ENCODE measurements at places on chromosomes 12 and 14.

GRCh38 chr12:89183985-89184435 lies 168.3 kb downstream of the DUSP6 start:
- DNase-seq = peak; percentile 41

DNA sequence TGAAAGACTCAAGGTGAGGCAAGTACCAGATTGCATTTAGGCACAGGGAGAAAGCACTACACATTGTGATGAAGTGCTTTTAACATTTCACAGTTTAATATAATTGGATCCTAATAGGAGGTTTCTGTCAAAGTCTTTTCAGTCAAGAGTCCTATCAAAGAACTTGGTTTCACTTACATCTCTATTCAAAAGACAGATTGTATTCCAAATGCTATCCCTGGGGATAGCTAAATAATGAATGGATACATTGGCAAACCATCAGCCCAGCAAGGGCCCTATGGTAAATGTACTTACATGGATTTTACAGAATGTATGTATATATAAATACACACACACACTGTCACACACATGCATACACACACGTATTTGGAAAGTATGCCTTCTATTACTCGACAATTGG lies 655.5 kb upstream of the FLRT2 start:
- DNase-seq = no peak

- no peak for DNase-seq
Observed at GRCh38 chr14:55267820-55268219, 3.4 kb upstream of the FBXO34 start.

GRCh38 chr14:77306416-77306815 lies 14.3 kb downstream of the POMT2 start:
- DNase-seq = no peak

DNA sequence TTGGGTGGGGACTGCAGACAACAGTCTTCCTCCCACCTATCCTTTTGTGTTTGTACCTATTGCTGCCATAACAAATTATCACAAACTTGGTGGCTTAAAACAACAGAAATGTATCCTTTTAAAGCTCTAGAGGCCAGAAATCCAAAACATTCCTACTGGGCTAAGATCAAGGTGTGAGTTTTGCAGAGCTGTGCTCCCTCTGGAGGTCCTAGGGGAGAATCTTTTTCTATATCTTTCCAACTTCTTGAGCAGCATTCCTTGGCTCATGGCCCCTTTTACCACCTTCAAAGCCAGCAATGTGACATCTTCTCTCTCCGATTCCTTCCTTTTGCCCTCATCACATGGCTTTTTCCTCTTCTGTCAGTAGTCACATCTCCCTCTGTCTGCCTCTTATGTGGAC lies 190.6 kb downstream of the TTC8 start:
- no peak for DNase-seq

DNA sequence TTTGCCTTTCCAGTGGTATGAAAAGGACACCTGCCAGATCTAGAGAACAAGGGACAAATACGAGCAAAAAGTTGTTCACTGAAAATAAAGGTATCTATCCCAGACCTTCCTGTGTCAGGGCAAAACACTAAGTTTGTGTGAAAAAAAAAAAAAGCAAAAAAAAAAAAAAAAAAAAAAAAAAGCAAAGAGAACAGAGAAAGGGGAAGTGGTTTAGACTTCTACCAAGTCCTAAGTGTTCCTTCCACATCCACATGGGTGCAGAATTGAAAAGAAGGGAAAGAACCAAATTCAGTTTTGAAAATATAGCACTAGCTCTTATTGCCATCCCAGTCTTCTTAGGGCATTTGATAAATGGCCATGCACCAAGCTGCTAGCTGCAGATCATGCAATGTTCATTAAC lies 41.7 kb downstream of the ZCRB1 start:
- no peak for DNase-seq

GRCh38 chr14:74835645-74836250 lies 40.2 kb downstream of the PROX2 start:
- no peak for DNase-seq

DNA sequence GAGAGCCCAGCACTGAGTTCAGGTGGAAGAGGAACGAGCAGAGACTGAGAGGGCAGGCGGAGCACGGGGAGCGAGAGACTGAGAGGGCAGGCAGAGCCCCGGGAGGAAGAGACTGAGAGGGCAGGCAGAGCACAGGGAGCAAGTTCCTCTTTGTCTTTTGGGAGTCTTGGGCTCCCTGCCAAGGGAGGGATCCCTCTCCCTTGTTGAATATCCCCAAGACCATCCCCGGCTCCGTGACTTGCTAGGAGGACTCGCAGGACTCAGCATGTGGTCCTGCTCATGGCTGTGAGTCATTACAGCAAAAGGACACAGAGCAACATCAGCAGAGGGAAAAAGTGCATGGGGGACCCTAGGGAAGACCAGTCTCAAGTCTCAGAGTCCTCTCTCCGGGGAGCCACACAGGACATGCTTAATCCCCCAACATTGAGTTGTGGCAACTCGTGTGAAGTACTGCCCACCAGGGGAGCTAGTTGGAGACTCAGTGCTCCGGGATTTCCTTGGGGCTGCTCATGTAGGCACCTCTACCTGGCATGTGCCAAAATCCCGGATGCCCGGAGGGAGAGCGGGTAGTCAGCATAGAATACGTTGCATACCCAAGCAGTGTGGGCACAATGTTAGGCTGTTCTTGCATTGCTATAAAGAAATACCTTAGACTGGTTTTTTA lies 81.0 kb downstream of the CCDC92 start:
- DNase-seq = no peak

DNA sequence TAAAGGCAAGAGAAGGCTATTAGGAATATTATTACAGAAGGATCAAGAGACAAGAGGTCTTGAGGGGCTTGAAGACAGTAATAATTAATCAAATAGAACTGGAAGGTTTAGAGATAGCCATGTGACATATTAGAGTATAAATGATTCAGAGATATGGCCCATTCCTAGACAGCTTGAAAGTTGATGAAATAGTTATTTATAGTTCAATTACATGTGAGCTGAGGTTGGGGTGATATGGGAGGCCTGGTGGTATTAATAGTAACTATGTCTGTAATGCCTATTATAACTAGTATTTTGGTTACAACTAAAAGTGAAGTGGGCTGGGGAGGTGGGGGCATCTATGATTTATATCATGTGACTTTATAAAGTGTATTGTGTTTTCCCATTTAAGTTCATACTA lies 14.1 kb upstream of the MIS18BP1 start:
- no peak for DNase-seq

GRCh38 chr12:25311506-25311905 lies 60.8 kb upstream of the KRAS start:
- DNase-seq = no peak

DNA sequence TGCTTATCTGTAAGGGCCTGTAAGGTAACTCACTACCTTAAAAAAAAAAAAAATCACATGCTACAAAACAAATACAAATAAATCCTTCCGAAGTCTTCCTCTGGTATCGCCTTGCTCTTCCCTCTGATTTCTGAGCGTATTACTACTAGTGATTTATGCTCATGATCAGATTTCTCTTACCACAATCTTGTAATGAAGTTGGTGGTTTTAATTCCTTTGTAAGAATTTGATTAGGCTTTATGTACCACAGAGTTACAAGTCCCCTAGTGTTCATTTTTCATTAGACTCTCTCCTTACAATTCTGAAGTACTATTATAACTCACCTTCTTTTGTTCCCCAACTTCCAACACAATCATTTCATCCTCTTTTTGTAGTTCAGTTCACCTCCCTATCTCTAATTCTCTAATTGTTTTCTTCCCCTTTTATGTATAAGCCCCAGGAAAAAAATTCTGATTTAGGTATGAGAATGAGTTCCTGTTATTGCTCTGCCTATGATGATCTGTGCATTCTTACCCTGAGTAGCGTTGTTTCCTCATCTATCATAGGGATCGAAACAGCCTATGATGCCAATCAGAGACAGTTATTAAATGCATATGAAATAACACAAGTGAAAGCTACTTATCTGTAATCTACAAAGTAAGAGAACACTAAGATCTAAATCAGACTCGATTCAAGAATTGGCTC lies 81.5 kb downstream of the EPS8 start:
- DNase-seq = no peak

GRCh38 chr14:69042787-69043444 lies 63.8 kb upstream of the ACTN1 start:
- DNase-seq = peak; percentile 39

DNA sequence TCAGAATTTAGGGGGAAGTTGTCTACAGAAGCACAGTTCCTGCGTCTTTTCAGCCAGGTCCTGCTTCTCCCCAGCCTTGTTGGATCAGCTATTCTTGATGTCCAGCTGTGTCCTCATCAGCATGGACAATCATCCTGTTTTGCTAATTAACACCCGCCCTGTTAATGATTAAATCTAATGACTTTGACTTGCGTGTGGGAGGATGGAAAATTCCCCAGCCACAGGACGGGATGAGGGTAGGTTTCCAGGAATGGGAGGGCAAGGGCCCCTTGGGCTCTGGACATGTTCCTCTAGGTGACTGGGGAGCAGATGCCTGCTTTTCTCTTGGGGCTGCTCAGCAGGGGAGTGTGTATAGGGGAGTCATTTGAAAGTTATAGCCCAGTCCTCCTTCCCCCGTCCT lies 5.3 kb upstream of the PPP1R1A start:
- no peak for DNase-seq

DNA sequence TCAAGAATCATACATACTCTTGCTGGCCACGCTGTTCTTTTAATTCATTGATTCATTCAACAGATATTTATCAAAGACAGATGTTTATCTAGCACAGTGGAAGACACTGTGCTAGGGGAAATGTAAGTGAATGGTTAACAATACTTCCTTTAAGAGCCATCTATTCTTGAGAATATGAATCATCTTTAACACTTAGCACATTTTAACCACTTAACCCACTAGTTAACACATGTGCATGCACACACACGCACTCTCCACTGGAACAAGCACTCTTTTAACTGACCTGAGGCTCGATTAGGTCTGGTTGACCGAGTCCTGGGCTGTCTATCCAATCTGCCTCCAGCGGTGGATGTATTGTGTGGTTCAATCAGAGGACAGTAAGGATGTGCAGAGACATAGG lies 34.6 kb downstream of the LMNTD1 start:
- no peak for DNase-seq

- DNase-seq = no peak
Observed at GRCh38 chr12:30105505-30105904, 321.8 kb upstream of the TMTC1 start.

- DNase-seq = no peak
Observed at GRCh38 chr12:116524964-116525379, 34.2 kb upstream of the MAP1LC3B2 start.

DNA sequence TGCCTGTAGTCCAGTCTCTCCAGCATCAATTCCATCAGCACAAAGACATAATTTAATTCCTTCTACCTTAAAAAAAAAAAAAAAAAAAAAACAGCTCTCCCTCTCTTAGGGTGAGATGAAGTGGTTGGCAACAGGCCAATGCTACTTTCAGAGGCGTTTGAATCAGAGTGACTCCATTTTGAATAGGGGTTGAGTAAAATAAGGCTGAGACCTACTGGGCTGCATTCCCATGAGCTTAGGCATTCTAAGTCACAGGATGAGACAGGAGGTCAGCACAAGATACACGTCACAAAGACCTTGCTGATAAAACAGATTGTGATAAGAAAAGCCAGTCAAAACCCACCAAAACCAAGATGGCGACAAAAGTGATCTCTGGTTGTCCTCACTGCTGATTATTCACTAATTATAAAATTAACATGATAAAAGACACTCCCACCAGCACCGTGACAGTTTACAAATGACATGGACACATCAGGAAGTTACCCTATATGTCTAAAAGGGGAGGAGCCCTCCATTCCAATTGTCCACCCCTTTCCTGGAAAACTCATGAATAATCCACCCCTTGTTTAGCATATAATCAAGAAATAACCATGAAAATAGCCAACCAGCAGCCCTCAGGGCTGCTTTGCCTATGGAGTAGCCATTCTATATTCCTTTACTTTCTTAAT lies 6.9 kb upstream of the TCL1B start:
- DNase-seq = no peak

DNA sequence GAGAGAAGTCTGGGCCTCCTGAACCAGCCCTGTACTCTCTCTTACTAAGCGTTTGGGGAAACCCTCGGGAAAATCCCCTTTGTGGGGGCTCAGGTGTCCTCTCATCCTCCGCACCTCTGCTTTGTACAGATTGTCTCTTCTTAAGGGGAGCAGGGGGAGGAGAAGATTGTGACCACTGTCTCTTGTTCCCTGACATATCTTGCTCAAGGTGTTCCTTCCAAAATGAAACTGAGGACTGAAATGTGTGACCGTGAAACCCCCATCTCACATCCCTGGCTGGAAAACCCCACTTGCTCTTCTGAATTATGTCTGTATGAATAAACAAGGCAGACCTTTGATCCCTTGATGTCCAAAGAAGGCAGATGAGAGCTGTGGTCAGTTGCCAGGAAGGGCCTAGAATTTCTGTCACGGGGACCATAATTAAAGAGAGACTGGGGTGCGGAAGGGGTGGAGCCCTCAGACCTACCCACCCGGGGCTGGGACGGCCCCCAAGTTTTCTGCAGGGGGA lies 369.8 kb downstream of the AACS start:
- no peak for DNase-seq

- DNase-seq = no peak
Observed at GRCh38 chr14:20904393-20905029, 13.3 kb downstream of the RNASE3 start.

DNA sequence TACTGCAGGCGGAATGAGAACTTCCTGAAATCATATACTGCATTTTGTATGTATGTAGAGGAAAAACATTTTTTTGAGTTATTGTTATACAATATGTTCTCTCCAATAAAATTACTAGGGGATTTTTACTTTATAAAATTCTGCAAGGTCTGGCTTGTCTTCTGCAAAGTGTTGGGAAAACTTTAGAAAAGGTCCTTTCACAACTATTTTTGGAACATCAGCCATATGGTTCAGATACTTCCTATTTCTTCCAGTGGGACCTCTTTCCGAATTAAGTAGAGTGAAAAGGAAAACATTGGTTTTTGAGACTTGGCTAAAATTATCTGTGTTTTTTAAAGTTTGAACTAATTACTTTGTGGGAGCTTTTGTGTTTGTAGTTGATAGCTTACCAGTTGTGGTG lies 52.7 kb downstream of the DAAM1 start:
- DNase-seq = no peak

DNA sequence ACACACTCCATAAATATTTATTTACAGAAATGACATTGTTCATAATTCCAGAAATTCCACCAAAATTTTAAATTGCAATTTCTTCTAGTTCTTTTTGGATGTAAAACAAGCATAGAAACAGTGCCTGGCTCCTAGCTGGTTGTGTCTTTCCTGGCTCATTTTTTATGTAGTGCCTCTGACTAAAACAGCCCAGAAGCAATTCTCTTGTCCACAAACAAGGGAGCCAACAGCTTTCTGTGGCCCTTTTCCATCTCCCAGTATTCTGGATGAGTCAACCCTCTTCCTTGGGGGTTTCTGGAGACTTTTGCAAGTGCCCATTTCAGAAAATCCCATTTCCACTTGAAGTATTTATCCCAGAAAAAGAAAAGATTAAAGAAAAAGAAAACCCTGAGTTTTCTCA lies 141.4 kb downstream of the PHLDA1 start:
- no peak for DNase-seq

- no peak for DNase-seq
Observed at GRCh38 chr12:53602176-53602864, 23.9 kb downstream of the ATF7 start.

GRCh38 chr12:53049571-53050318 lies at the start of gene TNS2:
Gene TNS2 (plus strand): TSS chr12:53050065. CDS start chr12:53050186, 121 bp downstream.
- peak; percentile 89 for DNase-seq

GRCh38 chr14:93688239-93688666 lies 100.0 kb downstream of the PRIMA1 start:
- no peak for DNase-seq
